ENCODE measurements at places on chromosomes 1 and 21.

DNA sequence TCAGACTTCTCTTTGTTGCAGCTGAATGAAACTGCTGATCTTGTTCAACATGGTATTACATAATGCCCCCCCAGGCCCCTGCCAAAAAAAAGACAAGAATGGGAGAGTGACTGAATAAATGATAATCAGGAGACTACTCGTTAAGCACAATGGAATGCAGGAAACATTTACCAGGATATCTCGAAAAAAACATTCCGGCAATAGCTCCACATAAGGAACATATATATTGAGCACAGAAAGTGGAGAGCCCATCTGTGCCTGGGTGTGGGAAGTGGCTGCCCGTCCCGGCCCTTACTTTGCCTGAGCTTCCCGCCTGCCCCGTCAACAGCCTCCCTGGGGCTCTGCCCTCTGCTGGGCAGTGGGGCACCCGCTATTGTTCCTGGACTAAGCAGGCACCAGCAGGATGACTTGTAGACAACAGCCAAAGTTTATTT lies 13.3 kb downstream of the TRIM11 start:
- DNase-seq, result peak; percentile 56
- peak overlapping the region; percentile 60 for H3K27ac ChIP-seq
- H3K36me3 ChIP-seq, result peaks cover 65% of the 10 kb centered on the region
- H3K4me3 ChIP-seq, result no peak overlapping the region

GRCh38 chr1:27507960-27508665 lies 18.1 kb upstream of the WASF2 start:
- peaks cover 25% of the 10 kb centered on the region for H3K4me1 ChIP-seq
- H3K27me3 ChIP-seq, result no peaks in the 10 kb centered on the region
- no peak for DNase-seq

DNA sequence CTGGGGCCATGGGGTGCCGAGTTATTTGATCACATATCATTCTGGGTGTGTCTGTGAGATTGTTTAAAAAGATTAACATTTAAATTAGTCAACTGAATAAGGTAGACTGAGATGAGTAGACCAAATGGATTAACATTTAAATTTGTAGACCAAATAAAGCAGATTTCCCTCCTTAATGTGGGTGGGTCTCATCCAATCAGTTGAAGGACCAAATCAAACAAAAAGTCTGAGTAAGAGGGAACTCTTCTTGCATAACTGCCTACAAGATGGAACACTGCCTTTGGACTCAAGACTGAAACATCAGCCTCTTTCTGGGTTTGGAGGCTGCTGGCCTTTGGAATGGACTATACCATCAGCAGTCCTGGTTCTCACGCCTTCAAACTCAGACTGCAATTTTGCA lies 17.0 kb upstream of the SNX7 start:
- no peaks in the 10 kb centered on the region for H3K27me3 ChIP-seq
- no peaks in the 10 kb centered on the region for H3K4me1 ChIP-seq
- no peak overlapping the region for H3K4me3 ChIP-seq
- H3K27ac ChIP-seq, result no peak overlapping the region
- no peak for DNase-seq
- no peaks in the 10 kb centered on the region for H3K36me3 ChIP-seq

GRCh38 chr1:161502641-161503393 lies 2.4 kb upstream of the FCGR2A start:
- no peak overlapping the region for H3K4me3 ChIP-seq
- DNase-seq, result no peak
- no peaks in the 10 kb centered on the region for H3K36me3 ChIP-seq
- H3K27me3 ChIP-seq, result no peaks in the 10 kb centered on the region

GRCh38 chr1:235411489-235412486 lies 44.6 kb downstream of the TBCE start:
- H3K4me1 ChIP-seq, result peaks cover 4% of the 10 kb centered on the region
- no peak overlapping the region for H3K4me3 ChIP-seq
- H3K27me3 ChIP-seq, result no peaks in the 10 kb centered on the region
- H3K27ac ChIP-seq, result no peak overlapping the region
- DNase-seq, result no peak

DNA sequence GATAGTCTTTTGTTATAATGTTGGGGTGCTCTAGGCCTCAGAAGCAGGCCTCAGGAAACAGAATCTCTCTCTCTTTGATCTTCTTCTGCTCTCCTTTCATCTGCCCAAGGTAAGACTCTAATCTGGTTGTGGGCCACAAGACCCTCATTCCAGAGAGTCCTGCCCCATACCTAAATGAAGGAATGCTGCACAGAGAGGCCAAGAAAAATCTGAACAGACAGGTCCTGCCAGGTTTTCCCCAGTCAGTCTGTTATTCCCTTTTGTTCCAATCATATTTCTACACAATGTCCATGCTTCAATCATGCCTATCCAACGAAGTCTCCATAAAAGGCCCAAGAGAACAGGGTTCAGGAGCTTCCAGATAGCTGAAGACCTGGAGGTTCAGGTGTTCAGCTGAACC lies 7.0 kb upstream of the CFAP45 start:
- no peak overlapping the region for H3K4me3 ChIP-seq
- H3K27me3 ChIP-seq, result no peaks in the 10 kb centered on the region
- DNase-seq, result no peak
